ENCODE measurements at places on chromosomes 6 and 20.

GRCh38 chr6:11424395-11425034, 113.0 kb upstream of the TMEM170B start:
- no peak for DNase-seq

DNA sequence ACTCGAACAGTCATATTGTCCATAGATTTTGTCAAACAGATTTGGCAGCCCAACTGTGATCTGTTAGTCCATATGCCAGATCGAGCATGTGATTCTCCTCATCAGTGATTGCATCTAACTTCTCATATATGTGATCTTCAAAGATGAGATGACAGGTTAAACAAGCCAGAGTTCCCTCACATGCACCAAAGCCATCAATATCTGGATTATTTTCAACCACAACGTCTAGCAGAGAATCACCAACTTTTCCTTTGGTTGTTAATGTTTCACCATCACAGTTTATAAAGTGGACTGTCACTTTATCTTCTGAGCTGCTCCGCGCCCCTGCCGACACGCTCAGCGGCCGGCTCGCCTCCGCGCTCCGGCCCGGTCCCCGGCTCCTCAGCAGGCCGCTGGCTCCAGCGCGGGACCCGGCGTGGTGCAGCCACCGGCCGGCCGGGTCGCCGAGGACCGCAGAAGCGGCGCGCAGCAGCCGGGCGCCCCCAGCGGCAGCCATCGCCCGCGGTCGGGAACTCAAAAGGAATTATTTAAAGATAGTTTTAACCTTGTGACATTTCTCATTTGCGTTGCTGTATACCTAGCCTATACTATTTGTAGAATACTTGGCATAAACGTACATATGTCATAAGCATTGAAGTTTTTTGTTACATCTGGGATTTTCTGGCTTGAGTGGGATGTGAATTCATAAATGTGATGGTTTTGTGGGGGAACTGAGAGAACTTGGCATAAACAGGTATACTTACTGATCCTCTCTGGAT, 40.1 kb upstream of the DYNLRB1 start:
- no peak for DNase-seq

GRCh38 chr20:4602297-4602631, 119.4 kb upstream of the PRND start:
- DNase-seq: no peak

DNA sequence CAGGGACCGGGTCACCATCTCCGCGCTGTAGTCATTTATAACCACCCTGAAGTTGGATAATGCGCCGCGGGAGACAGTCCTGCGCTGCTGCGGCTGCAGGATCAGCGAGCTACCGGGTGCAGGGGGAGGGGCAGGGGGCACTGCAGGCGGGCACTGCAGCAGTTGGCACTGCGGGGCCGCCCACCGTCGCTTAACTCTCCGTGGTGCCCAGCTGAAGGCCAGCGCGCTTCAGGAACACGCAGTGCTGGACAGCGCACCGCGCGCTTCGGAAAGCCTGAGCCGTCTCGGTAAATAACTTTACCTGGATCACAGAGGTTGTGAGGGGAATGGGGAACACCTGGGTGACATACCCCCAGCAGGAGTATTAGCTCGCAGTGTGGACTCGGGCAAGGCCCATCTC, 12.4 kb upstream of the LRFN2 start:
- DNase-seq: no peak

- DNase-seq: no peak
Observed at GRCh38 chr6:43625393-43625992, 3.6 kb downstream of the GTPBP2 start.

Data from astrocyte of the cerebellum (primary cell).